Omental fat pad (tissue), 4 donors: ENCODE measurements at places on chromosomes 13 and 19. TPM values are rescaled to one million over a fixed set of nuclear protein-coding genes. Genes with fewer than 3 reads are reported as not detected.

Gene LILRB2
- 8.3 TPM for total RNA-seq

Gene MRPL57
- total RNA-seq = 25.6 TPM

Gene ZNF844
- total RNA-seq = 13.4 TPM

Gene SPATA13
- total RNA-seq = 9.0 TPM

Gene SERTAD3
- total RNA-seq = 24.1 TPM

Gene SPACA4
- total RNA-seq = not detected

Gene SETDB2
- 6.8 TPM for total RNA-seq

Gene WTIP
- 12.3 TPM for total RNA-seq

Gene MPHOSPH8
- total RNA-seq = 42.2 TPM

Gene MRPS31
- 19.6 TPM for total RNA-seq

Gene ATXN8OS
- total RNA-seq = not detected
